ENCODE measurements at places on chromosomes 16 and 17. TPM values are rescaled to one million over a fixed set of nuclear protein-coding genes. Genes with fewer than 3 reads are reported as not detected.

- no peak overlapping the region for H3K27ac ChIP-seq
- H3K36me3 ChIP-seq: peaks cover 35% of the 10 kb centered on the region
- no peak overlapping the region for H3K4me3 ChIP-seq
- 0 out of 2 replicates have a peak, but pooled peaks cover 2% of the 10 kb centered on the region for H3K27me3 ChIP-seq
- DNase-seq: no peak
These were observed 64.1 kb downstream of the TIMM22 start for GRCh38 chr17:1060991-1061390.

DNA sequence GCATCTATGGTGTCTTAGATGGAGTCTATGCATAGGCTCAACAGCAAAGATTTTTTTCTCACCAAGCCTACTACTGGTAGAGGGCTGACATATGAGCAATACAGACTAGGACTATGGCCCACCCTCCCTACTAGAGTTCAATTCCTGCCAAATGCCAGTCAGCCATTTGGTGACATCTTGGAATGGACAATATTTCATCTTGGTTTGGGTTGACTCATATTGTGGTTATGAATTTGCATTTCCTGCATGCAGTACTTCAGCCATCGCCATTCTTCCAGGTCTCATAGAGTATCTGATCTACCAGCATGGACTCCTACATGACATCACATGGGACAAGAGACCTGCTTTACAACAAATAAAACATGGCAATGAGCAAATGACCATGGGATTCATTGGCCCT is 778.1 kb upstream of the SOX9 start:
- DNase-seq: no peak
- H3K4me3 ChIP-seq: no peak overlapping the region
- H3K27ac ChIP-seq: no peak overlapping the region
- H3K36me3 ChIP-seq: no peaks in the 10 kb centered on the region

The TMEM235 gene
- 0.24 TPM for total RNA-seq

The CRHR1 gene
- 1.6 TPM for total RNA-seq

The CA4 gene
- 5.4 TPM for total RNA-seq

The TANC2 gene
- total RNA-seq: 15.9 TPM

DNA sequence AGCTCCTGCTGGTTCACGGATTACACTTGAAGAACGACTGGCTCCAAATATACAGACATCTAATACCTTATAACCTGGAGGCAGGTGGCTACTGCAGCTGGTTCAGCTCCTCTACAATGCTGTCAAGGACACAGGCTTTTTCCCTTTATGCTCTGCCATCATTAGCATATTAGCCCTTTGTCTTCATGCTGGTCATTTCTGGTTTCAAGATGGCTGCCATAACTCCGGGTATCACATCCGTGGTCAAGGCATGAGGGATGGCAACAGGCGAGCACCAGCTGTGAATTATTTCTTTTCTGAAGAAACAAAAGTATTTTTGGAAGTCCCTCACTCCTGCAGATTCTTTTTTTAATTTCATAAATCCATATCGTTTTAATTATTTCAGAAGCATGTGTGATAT is 124.3 kb upstream of the MED13 start:
- no peaks in the 10 kb centered on the region for H3K27me3 ChIP-seq
- no peaks in the 10 kb centered on the region for H3K36me3 ChIP-seq

DNA sequence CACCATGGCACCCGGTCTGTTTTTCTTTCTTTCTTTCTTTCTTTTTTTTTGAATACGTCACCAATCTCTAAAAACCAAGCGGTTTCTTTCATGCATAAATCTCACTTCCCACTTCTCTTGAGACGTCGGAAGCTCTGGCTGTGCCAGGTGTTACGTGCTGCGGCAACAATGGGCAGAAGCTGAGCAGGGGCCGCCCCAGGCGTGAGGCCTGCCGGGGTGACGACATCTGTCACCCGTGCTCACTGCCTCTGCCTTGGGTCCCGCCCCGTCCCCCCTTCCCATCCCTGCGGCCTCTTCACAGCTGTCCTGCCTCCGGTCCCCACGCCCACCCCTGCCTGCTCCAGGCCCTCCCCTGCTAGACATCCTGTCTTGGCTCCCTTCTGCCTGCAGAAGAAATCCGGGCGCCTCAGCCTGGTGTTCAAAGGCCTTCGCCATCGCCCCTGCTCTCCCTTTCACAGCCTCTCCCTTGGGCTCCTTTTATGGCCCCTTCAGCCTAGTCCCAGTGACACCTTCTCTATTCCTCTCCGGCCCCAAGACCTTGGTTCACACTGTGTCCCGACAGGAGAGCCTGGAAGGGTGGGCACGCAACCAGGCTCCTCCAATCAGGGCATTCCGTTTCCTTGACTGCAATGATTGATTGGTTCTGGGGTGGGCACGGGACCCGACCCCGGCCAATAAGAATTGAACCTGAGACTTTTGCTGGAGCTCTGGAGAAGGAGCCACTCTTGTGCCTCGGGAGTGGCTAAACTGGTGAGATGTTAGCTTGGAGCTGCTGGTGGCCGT is 4.8 kb downstream of the P2RX1 start:
- no peak overlapping the region for H3K4me3 ChIP-seq
- DNase-seq: no peak
- H3K27ac ChIP-seq: no peak overlapping the region
- peaks cover 7% of the 10 kb centered on the region for H3K4me1 ChIP-seq

The TBC1D3G gene
- total RNA-seq: not detected

DNA sequence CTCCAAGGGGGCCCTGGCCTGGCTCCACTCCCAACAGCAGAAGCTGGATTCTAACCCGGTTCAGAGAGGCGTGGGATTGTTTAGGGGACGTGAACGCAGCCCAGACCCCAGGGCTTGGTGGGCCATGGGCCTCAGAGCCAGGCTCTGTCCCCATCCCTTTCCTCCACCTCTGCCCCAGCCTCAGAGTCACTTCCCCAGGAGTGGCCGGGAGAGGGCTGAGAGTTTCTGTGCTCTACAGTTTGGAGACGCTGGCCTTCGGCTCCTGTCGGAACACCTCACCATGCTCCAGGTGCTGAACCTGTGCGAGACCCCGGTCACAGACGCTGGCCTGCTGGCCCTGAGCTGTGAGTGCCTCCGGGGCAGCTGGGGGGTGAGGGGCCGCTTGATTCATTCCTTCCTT is 73.8 kb upstream of the PLCG2 start:
- H3K4me3 ChIP-seq: no peak overlapping the region
- H3K36me3 ChIP-seq: peaks cover 49% of the 10 kb centered on the region
- H3K27me3 ChIP-seq: no peaks in the 10 kb centered on the region

DNA sequence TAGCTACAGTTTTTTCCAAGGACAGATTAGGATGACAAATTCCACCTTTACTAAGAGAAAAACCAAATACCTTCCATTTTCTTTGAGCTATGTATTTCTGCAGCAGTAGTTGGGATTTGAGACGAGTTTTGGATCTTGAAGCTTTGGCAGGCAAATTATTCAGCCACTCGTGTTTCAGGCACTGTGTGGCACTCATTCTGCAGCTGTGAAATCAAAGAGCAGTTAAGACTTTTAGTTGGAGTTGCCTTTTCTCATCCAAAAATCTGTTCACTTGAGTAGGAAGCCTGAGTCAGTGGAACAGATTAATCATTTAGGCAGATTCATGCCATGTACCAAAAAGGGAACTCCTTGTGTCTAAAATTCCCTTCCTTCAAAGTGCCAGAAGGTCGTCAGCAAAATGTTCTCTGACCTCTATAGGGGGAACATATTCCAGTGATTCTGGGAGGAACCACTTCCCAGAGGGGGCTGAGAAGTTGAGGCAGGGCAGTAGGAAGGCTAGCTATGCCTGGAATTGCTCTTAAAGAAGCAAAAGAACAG is 20.1 kb downstream of the ORC6 start:
- no peaks in the 10 kb centered on the region for H3K4me1 ChIP-seq
- no peak for DNase-seq
- no peak overlapping the region for H3K27ac ChIP-seq
- H3K27me3 ChIP-seq: no peaks in the 10 kb centered on the region
- no peak overlapping the region for H3K4me3 ChIP-seq

The RBFOX1 gene
- total RNA-seq: 1.6 TPM

The CSHL1 gene
- not detected for total RNA-seq

The CDRT15L2 gene
- not detected for total RNA-seq

The TMEM100 gene
- 1.1 TPM for total RNA-seq

The NUPR1 gene
- 1.1 TPM for total RNA-seq

The TEX19 gene
- total RNA-seq: 1.4 TPM

GRCh38 chr16:88817785-88818574 is 6.3 kb upstream of the APRT start:
- no peak for DNase-seq
- no peaks in the 10 kb centered on the region for H3K27me3 ChIP-seq
- no peak overlapping the region for H3K27ac ChIP-seq
- no peak overlapping the region for H3K4me3 ChIP-seq
- H3K4me1 ChIP-seq: peaks cover 4% of the 10 kb centered on the region

DNA sequence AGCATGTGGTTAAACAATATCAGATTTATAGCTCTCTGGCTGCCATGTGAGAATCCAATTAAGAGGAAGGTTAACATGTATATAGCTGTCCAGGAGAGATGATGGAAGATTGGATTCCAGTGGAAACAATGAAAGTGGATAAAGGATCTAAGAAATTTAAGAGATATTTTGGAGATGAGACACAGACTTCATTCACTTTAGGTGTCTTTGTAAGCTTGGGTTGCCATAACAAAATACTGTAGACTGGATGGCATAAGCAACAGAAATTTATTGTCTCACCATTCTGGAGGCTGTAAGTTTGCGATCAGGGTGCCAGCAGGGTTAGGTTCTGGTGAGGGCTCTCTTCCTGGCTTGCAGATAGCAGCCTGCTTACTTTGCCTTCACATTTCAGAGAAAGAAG is 155.9 kb upstream of the MYOCD start:
- H3K36me3 ChIP-seq: no peaks in the 10 kb centered on the region
- no peak overlapping the region for H3K4me3 ChIP-seq
- no peak overlapping the region for H3K27ac ChIP-seq
- H3K4me1 ChIP-seq: no peaks in the 10 kb centered on the region

DNA sequence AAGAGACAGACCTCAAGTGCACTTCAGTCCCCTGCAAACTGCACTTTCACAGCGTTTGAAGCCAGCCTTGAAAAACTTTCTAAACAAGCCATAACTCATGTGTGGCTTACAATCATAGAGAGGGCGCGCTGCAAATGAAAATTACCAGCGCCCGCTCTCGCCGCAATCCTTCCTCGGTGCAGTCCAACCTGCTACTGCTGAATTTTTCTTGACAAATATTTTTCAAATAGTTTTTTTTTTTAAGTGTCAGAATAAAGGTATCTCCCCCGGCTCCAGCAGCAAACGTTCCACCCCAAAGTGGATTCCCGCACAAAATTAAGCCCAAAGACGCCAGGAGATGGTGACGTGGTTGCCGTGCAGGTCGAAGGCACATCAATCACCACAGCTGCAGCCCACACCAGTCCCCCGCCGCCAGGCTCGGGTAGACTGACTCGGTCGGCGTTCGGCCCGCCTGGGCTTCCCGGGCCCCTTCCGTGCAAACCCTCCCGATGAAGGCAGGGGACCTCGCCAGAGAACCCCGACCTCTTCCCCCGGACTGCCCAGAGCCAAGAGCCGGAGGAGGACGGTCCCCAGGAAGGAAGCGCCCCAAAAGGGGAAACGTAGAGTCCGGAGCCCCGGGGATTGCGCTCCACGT is 630 bp downstream of the GRB2 start:
- peaks cover 15% of the 10 kb centered on the region for H3K4me1 ChIP-seq
- DNase-seq: peak; percentile 47
- H3K27ac ChIP-seq: no peak overlapping the region
- H3K36me3 ChIP-seq: peaks cover 7% of the 10 kb centered on the region
- H3K4me3 ChIP-seq: peak overlapping the region; percentile 87

The TPSD1 gene
- 0.31 TPM for total RNA-seq

The KRTAP1-3 gene
- not detected for total RNA-seq

DNA sequence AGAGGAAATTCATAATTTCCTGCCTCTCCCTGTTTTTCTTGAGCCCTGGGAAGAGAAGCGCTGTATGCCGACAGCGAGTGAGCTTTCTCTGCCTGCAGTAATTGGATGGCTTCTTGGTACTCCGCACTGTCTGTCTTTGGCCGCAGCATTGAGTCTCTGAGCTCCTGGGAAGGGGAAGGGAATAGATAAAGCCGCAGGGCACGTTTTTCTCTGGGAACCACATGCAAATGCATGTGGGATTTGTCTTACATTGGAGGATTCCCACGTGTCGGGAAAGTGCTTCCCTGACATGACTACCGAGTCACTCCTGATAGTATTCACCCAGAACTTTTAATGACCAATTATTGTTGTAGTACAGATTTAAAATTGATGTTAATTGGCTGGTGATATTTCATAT is 385.9 kb downstream of the CPPED1 start:
- H3K4me3 ChIP-seq: no peak overlapping the region
- H3K4me1 ChIP-seq: peaks cover 5% of the 10 kb centered on the region
- no peaks in the 10 kb centered on the region for H3K36me3 ChIP-seq
- H3K27me3 ChIP-seq: no peaks in the 10 kb centered on the region

- no peak overlapping the region for H3K27ac ChIP-seq
- H3K4me1 ChIP-seq: peaks cover 38% of the 10 kb centered on the region
- H3K36me3 ChIP-seq: no peaks in the 10 kb centered on the region
- peaks cover 12% of the 10 kb centered on the region for H3K27me3 ChIP-seq
- DNase-seq: peak; percentile 81
- no peak overlapping the region for H3K4me3 ChIP-seq
These were observed 4.5 kb upstream of the TMEM92 start for GRCh38 chr17:50269477-50270434.

DNA sequence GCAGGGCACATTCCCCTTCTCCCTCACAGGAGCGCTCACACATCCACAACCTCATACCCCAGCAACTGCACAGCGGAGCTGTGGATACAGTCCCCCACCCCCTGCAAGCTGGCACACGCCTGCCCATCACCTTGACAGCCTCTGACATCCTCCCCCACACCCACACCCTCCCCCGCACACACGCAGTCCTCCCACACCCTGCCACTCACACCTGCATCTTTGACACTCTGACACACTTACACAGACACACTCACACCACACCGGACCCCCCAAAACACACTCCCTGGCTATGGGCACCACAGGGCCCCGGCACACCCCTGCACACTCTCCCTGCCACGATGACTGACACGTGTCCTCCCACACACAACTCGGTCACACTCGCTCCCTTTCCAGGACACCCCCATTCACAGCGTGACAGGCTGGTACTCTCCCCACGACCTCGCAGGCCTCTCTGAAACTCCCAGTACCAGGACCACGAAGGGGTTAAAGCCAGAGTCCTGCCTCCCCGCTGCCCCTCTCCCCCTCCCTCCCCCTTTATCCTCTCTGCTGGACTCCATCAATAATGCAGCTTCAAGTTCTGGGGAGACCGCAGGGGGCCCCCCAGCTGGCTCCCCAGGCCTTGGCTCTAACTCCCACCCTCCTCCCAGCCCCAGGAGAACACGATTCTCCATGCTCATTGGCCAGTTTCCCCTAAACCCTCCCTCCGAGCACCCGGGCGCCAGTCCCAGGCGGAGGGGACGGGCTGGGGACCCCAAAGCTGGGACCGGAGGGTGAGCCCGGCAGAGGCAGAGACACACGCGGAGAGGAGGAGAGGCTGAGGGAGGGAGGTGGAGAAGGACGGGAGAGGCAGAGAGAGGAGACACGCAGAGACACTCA is at the start of gene PPP1R1B:
TSS of gene PPP1R1B (plus strand) at position 782 of the 876 bp plus-strand sequence. CDS start 441 bp downstream, outside the sequence.
- H3K36me3 ChIP-seq: no peaks in the 10 kb centered on the region
- no peak within 1 kb of the TSS for H3K27ac ChIP-seq
- peaks cover 55% of the 10 kb centered on the region for H3K27me3 ChIP-seq
- H3K4me1 ChIP-seq: peaks cover 67% of the 10 kb centered on the region

The TP53TG3B gene
- total RNA-seq: not detected
